T-cell (primary cell): ENCODE measurements at places on chromosomes 1 and 21. TPM values are rescaled to one million over a fixed set of nuclear protein-coding genes. Genes with fewer than 3 reads are reported as not detected.

DNA sequence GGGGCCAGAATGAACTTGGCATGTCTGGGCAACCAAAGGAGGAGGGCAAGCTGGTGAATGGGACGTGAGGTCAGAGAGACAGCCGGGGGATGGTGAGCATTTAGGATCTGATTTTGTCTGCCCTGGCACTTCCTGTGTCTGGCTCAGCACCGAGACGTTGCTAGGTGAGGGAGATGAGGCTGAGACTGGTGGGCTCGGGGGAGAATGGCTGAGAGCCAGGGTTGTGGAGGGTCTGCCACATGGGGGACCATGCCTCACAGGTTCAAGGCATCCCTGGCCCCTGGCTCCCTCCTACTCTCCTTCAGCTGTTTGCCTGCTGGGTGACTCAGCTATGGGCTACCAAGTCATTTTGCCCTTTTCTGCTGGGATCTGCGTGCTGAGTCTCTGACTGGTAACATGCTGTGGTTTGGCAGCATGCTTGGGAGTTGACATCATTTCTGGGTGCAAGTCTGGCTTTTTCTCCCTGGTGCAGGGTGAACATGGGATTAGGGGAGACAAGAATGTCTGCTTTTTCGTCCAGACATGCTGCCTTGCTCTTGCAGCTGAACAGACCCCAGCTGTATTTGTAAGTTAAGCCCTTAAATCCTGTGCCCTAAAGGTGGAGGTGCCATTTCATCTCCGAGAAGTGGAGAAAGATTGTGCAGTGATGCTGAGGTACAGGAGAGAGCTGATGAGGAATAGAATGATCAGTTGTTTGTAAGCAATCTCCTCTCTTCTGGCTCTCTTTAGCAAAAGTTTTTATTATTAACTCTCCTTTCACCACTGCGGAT is 17.6 kb downstream of the GALNT2 start:
- no peak for DNase-seq

DNA sequence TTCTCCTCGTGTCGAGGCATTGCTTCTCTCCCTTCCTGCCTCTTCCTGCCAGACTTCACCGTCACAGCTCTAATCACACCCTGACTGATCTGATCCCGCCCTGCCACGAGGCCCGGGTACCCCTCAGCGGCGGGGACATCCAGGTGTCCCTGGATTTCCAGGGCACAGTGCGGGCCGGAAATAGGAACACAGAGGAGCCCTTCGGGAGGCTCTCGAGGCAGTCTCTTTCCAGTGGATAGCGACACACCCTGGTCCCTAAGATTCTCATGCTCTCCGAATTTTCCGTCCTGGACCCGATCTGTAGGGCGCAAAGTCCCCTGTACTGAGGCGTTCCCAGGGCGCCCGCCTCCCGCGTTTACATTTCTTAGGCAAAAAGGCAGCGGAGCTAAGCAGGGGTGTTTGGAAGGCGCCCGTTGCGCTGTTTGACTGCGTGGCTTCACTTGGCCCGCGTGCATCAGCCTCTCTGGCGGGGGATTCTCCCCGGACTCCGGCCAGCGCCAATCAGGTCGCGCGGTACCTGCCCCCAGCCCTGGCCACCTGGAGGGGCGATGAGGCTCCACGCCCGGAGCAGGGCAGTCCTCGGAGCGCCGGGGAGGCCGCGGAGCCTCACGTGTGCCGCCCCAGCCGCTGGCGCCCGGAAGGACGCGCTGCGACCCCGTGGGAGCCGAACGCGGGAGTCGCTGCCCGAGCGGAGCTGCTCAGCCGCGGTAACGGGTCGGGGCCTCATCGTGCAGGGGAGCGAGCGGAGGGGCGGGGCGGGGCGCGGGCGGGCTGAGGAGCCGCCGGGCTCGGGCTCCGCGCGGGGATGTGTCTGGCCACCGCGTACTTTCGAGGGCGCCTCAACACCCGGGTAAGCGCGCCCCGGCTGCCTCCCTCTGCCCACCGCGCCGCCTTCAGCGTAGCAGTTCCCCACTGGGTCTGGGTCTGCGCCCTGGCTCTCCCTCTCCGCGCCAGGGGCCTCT is at the start of gene FAM163A:
TSS of gene FAM163A (plus strand) at position 575 of the 962 bp plus-strand sequence. CDS start 69,807 bp downstream, outside the sequence.
- no peak for DNase-seq

- DNase-seq = no peak
These were observed 144.5 kb upstream of the L1TD1 start for GRCh38 chr1:62050165-62050564.

DNA sequence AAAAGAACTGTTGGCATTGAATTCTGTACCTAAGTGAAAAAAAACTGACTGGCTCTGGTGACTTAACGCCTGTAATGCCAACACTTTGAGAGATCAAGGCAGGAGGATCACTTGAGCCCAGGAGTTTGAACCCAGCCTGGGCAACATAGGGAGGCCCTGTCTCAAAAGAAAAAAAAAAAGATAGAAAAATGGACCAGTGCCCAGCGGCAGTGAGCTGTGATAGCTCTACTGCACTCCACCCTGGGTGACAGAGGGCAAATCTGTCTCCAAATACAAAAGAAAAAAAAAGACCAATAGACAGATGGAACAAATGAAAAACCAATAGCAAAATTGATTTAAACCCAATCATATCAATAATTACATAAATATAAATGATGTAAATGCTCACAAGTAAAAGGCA is 674 bp upstream of the AKR7A3 start:
- no peak for DNase-seq

DNA sequence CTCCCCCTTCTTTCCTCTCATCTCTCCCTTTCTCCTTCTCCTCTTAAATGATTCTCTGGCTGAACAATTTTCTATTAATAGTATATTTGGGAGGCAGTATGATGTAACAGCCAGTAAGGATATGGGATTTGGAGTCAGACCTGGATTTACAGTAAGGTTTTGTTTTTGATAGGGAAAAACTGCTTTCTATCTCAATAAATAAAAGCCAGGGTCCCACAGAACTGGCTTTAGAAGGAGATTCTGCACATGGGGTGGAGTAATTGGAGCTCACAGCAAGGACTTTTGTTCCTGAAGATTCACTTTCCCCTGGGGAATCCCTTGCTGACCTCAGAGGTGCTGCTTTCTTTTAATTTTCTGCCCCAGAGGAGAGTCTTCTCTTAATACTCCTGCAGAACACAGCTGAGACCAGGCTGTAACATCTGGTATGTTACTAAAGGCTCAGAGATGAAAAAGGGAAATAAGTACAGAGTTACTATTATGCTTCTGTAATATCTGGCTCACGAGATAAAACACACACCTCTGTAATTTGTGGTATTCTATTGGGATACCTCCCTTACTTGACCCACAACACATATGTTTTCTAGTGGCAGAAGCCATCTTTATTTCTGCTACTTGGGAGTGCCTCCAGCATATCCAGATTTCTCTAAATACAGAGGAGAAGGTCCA is 13.4 kb downstream of the EPB41 start:
- DNase-seq = no peak

DNA sequence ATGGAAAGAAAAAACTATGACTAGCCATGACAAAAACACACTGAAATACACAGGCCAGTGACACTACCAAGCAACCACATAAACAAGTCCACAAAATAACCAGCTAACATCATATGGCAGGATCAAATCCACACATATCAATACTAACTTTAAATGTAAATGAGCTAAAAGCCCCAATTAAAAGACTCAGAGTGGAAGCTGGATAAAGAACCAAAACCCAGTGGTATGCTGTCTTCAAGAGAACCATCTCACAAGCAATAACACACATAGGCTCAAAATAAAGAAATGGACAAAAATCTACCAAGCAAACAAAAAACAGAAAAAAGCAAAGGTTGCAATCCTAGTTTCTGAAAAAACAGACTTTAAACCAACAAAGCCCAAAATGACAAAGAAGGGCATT is 476.2 kb upstream of the BEND5 start:
- DNase-seq = no peak

The TIAM1 gene
- 73.8 TPM for total RNA-seq
